Activated naive CD4-positive, alpha-beta T cell treated with anti-CD3 and anti-CD28 coated beads, Interleukin-2, amount 50 U/mL, for 72 hours (primary cell): ENCODE measurements at places on chromosomes 3 and 15. TPM values are rescaled to one million over a fixed set of nuclear protein-coding genes. Genes with fewer than 3 reads are reported as not detected.

GRCh38 chr3:65787340-65787739 lies 251.4 kb downstream of the MAGI1 start:
- no peak for DNase-seq

GRCh38 chr3:46669191-46669999 lies 24.1 kb downstream of the ALS2CL start:
- peak; percentile 52 for DNase-seq

GRCh38 chr15:82944821-82945220 lies 7.7 kb downstream of the HOMER2 start:
- no peak for DNase-seq

GRCh38 chr3:53240989-53241972 lies 14.5 kb downstream of the TKT start:
- DNase-seq = no peak

DNA sequence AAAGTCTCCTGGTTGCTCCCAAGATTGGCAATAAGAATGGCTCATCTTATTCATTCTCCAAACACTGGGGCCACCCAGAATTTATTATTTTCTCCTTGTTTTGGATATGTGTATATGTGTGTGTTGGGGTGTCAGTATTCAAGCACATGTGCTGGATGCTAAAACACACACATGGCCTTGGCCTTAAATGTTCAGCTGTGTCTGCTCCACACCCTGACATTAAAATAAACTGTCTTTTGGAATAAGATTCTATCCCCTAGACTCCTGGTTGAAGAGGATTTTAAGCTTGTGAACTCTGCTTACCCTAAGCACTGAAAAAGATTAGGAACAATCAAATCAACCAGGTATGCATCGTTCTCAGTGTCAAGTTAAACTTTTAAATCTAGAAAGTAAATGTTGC lies 382.9 kb upstream of the MCTP2 start:
- no peak for DNase-seq

DNA sequence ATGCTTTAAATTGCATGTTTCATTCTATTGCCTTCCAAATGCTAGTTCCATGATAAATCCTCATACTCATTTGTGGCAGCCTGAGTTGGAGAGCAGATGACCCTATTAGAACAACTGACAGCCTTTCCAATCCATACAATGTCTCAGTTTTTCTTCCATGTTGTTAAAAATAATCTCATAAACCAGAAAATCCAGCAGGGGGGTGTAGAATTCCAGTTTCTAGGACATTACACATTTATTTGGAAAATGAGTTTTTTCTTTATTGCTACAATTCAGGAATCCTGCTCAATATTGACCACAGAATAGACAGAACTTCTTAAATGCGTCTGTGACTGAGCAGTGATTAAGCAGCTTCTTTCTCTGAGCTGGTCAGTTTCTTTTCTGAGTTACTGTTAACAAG lies 174.2 kb upstream of the ATP10A start:
- no peak for DNase-seq

IL20RB gene
- total RNA-seq = 1.9 TPM
